PC-9 (cell line): ENCODE measurements at places on chromosomes 5 and 9. TPM values are rescaled to one million over a fixed set of nuclear protein-coding genes. Genes with fewer than 3 reads are reported as not detected.

DNA sequence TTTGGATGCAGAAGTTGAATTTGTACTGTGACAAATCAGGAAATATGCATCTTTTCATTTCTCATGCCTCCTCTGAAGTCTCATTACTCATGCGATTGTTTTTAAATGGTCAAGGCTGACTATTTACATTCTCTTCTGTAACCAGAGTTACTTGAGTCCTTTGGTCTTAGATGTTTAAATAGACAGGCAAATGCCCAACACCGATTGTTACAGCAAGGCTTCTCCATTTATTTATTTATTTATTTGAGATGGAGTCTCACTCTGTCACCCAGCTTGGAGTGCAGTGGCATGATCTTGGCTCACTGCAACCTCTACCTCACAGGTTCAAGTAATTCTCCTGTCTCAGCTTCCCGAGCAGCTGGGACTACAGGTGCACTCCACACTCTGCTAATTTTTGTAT is 72.7 kb upstream of the SLC28A3 start:
- H3K27ac ChIP-seq, result no peak overlapping the region
- H3K27me3 ChIP-seq, result peaks cover 25% of the 10 kb centered on the region; the same call in 1 of the 2 replicates
- H3K4me3 ChIP-seq, result no peak overlapping the region
- DNase-seq, result no peak
- no peaks in the 10 kb centered on the region for H3K36me3 ChIP-seq
- H3K4me1 ChIP-seq, result no peaks in the 10 kb centered on the region

- no peak for DNase-seq
- H3K36me3 ChIP-seq, result no peaks in the 10 kb centered on the region
- H3K4me1 ChIP-seq, result no peaks in the 10 kb centered on the region
These were observed 9.4 kb upstream of the LMX1B start for GRCh38 chr9:126604059-126605055.

DNA sequence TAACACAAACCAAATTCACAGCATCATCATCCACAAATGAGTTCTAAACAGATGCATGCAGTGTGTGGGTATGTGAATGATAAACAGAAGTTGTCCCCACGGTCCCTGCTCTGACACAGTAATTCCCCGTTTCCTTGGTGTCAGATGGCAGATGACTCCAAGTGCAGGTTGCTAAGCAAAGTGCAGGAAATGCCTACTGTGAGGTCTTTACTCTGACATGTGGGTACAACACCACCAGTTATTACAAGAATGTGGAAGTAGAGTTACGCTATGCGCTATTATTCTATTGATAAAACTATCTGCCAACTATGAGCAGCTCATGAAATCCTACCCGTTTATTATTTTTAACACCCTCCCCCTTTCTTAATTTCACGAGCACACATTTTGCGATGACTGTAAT is 448.9 kb downstream of the BNC2 start:
- no peaks in the 10 kb centered on the region for H3K36me3 ChIP-seq
- H3K4me1 ChIP-seq, result peaks cover 8% of the 10 kb centered on the region; the same call in 1 of the 2 replicates
- no peak for DNase-seq
- no peak overlapping the region for H3K27ac ChIP-seq
- H3K4me3 ChIP-seq, result no peak overlapping the region

GRCh38 chr5:149745-150485 is 41.4 kb upstream of the LRRC14B start:
- H3K27ac ChIP-seq, result no peak overlapping the region
- H3K36me3 ChIP-seq, result no peaks in the 10 kb centered on the region
- no peaks in the 10 kb centered on the region for H3K4me1 ChIP-seq

ANKRD31 gene
- 0.23 and 0.48 TPM in 2 replicates for total RNA-seq

DNA sequence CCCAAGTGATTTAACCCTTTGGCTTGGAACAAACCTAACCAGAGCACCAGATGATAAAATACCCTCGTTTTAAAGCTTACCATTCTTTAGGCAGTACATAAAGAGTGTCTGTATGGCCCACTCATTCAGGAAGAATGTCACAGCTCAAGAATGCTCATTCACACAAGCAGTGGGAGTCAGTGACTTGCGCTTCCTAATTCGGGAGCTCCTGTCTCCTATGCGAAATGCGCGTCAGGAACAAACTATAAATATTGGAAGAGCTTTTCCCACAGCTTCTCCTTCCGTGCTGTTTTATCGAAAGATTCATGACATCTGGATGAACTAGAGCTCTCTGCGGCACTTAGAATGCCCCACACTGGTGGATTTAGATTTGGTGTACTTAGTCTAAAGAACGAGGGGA is 66.6 kb downstream of the NTRK2 start:
- no peak for DNase-seq
- H3K4me3 ChIP-seq, result no peak overlapping the region
- H3K27me3 ChIP-seq, result no peaks in the 10 kb centered on the region
- H3K27ac ChIP-seq, result no peak overlapping the region

DBH gene
- total RNA-seq, result not detected in 2 replicates

ANAPC2 gene
- total RNA-seq, result 92.1 and 95.4 TPM in 2 replicates
